ENCODE measurements at places on chromosomes 5 and 9.

DNA sequence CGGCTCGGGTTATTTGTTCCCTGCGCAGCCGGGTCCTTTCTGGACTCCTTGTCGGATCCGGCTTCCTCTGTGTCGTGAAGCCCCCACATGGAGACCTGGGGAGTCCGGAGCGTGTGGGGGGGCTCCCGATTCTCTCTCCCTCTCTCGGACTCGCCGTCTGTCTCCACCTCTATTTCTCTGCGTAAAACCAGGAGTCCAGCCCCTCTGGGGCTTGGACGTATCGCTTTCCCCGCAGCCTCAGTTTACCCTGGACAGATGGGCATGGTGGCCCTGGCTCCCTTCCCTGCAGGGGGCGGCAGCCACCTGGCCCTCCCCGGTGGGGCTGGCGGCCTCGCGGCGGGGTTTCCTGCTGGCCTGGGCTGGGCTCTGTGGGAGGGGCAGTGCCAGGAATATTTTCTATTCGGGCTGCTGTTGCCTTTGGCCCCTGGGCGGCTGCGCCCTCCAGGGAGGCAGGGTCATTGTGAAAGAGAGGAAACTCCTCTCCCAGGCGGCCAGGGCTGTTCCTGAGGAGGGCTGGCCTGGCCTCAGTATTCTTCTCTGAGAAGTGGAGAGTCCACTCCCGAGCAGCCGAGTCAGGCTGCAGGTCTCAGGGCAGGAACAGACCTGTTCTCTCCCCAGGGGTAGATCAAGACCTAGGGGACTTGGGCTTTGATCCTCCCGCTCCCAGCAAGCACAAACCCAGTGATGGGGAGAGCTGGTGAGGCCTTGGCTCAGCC, 665 bp downstream of the ASS1 start:
- DNase-seq, result no peak

DNA sequence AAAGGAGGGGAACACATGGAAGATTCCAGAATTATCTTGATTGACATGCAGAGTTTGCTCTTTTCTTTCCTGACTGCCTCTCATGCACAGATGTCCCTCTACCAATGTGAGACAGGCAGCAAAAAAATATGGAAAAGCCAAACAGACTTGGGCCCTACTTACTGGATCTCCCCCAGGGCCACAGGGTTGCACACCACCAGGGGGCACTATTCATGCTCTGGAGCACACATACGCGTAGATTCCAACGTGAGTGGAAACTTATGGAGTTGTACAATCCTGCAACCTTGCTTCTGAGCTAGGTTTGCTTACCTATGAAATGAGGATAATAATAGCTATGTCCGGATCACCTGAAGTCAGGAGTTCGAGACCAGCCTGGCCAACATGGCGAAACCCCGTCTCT, 319.5 kb downstream of the ARHGEF28 start:
- no peak for DNase-seq

DNA sequence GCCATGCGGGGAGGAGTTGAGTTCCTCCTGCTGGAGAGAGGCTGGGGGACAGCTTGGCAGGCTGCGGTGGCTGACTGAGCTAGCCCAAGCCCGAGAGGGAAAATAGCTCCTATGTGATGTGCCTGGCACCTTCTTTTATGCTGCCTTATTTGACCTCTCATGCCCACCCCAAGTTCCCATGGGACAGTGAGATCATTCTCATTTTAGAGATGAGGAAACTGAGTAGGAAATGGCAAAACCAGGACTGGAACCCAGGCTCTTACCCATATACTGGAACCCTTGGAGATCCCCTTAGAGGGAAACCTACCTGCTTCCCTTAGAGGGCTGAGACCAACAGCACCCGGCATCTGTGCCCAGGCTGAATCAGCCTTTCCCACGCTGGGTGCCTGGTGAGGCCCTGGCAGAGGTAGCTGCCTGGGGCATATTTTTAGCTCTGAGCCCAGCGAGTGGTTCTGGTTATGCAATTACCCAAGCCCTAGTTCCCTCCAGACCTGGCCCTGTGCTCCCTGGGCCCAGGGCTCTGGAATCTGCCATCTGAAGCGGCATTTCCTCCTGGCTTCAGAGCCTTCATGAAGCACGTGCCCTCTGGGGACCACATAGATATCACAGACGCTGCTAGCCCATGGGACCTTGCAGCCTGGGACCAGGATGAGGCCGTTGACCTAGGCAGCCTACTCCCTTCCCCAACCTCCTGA, 23.6 kb downstream of the COL27A1 start:
- DNase-seq, result no peak

DNA sequence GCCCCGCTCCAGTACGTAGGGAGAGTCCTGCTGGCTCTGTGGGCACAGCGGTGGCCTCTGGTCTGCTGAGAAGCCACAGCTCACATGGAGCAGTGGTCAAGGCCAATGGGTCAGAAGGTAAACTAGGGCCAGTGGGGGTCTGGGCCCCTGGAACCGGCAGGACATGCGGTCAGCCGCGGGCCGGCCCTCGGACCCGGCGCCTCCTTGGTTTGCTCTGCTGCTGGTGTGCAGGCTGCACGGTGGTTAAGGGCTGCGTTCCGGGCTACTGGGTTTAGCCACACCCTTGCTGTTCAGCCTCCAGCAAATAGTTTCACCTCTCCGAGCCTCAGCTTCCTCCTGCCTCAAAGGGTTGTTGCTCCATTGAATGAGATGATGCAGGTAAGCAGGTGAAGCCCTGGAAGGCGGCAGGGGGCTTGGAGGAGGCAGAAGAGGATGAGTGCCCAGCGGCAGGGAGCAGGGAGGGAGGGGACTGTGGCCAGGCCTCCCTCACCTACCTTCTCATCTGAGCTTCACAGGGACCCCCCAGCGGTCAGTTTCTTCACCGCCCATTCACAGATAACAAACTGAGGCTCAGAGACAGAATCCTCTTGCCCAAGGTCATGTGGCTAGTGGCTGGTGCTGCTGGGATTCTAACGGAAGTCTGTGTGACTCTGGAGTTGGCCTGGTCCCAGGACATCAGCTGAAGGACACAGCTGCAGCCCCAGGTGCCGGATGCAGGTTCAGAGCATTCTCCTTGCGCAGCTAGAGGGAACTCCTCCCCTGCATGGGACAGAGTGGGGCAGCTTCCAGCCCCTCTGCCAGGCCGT, 3.7 kb upstream of the COL5A1 start:
- DNase-seq, result no peak

All from midbrain (tissue), 1 donor.